ENCODE measurements at places on chromosomes 7 and 10.
A peak's percentile ranks its signal among the peaks of the same experiment; 100 is the strongest.

- peak; percentile 26 for DNase-seq
Observed at GRCh38 chr10:13100349-13101294, 659 bp downstream of the OPTN start.

DNA sequence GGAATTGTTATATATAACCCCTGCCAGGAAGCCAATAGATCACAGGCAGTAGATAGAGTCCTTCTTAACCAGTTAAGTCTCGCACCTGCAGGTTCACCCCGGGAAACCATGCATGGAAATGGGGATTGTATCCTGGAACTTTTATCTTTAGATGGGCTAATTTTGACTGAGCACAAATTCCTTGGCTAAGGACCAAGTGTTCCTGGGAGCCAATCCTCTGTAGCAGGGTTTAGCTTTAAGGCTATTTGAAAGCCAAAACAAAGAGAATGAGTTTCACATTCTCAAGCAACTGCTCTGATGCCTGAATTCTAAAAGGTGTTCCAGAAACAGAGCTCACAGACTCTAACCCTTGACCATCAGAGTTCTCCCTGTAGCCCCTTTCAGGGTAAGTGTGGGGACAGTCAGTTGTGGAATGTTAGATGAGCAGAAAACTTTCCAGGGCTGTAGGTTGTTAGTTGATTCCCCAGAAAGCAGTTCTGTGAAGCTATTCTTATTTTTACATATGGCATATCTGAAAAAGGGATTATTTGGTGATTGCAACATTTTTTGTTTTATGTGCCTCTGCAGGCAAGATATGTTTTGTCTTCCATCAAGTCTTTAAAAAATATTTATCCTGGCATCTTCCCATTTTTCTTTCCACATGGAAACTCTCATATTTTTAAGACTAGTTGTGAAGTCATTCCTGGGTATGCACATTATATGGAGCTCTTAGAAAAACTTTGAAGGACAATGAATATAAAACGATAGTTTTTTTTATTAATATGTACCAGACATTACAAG is 16.2 kb upstream of the NPVF start:
- DNase-seq, result no peak

DNA sequence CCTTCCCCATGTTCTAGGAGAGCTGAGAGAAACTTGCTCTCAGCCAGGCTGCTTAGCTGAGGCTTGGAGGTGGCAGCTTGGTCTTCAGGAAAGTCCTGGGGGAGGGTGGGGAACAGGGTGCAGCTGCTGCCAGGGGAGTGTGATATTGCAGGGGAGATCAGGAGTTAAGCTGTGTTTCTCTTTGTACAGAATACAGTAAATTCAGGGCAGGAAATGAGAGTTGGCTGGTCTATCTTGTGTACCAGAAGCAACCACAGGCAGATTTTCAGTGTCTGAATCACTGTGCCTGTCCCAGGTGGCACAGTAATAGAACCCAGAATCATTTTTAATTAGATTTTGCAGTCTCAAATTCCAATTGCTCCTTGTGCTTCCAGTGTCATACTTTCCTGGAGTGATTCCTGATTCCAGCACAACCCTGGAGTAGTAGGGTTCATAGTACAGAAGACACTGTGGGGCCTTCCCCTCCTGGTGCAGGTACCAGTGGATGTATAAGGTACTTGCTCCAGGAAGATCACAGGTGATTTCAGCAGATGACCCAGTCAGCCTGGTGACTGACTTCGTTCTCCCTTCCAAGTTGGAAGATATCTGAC is 94.0 kb upstream of the TARP start:
- no peak for DNase-seq

DNA sequence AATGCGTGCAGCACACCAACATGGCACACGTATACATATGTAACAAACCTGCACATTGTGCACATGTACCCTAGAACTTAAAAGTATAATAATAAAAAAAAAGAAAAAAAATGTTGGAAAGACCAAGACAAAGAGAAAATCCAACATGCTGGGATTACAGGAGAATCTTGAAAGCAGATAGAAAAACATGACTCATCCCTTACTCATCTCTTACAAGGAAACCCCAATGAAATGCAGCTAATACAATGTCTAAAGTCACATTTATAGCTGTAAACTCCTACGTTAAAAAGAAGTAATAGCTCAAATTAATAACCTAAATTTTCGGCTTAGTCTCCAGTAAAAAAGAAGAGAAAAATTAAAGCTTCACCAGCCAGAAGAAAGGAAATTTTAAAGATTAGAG is 47.5 kb upstream of the DGKB start:
- no peak for DNase-seq

GRCh38 chr10:33796680-33797079 is 462.2 kb upstream of the NRP1 start:
- no peak for DNase-seq

DNA sequence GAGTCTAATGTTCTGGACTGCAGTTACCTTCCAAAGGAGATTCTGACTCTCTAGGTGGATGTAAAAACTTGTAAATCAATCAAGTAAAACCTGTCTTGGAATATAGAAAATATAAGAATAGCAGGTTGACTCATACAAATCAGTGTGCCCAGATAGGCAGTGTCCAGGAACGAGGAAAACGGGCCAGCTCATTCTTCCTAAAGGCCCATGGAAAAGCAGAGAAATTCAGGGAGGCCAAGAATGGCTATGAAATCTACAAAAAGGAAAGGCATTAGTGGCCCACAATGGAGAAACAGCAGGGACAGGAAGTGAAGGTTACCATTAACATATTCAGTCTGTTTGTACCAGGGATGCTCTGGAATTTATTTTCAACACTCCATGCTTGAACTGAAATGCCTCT is 14.9 kb downstream of the GLI3 start:
- no peak for DNase-seq

- no peak for DNase-seq
Observed at GRCh38 chr7:2717293-2718261, 29.6 kb downstream of the AMZ1 start.

DNA sequence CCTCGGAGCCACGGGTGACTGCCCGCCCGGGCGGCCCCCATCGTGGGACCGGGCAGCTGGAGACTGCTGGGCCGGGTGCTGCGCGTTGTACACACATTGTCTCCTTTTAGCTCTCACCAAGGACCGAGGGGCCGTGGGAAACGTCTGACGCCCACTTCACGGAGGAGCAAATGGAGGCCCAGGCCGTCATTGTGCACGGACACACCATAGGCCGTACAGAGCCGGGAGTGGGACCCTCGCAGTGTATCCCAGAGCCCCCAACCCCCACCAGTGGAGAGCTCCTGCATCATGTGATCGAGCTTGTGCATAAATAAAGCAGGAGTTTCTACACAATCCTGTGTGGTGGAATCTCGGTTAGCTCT is 722 bp downstream of the DENND10 start:
- DNase-seq, result no peak

DNA sequence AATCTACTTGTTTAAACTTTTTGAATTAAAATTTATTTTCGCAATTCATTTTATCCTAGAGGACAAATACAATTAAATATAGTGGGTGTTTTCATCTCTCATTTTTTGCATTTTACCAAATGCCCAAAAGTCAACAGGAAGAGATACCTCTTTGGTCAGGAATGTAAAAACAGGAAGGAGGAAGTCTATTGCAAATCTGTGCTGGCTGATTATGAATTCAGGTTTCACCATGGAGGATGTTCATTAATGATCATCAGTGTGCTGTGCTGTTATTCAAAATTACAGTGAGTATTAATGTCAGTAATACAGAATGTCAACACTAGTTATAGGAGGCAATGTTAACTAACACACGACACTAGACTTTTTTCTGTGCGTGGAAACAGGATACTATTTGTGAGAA is 24.7 kb downstream of the EXOC6 start:
- DNase-seq, result no peak

- DNase-seq, result no peak
Observed at GRCh38 chr10:31820096-31820495, 108.5 kb downstream of the ARHGAP12 start.

GRCh38 chr7:158707610-158708009 is 3.0 kb upstream of the NCAPG2 start:
- DNase-seq, result no peak

DNA sequence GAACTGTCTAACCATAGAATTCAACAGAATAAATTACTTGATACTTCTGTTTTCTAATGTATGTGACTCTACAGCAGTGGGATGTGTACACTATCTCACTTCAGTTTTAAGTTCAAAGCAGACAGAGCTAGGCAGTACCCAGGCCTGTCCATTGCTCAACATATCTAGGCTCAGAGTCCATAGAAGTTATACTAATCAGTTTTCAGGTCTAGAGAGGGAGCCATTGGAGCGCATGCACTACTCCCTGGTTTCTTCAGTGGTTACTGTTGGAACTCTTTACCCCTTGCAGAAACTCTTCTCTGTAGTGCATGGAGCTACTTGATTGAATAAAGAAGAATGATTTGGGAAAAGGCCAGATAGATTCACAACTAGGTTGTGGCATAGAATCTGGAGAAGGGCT is 4.4 kb downstream of the CD36 start:
- DNase-seq, result no peak

- no peak for DNase-seq
Observed at GRCh38 chr10:17784688-17785087, 24.5 kb upstream of the MRC1 start.

DNA sequence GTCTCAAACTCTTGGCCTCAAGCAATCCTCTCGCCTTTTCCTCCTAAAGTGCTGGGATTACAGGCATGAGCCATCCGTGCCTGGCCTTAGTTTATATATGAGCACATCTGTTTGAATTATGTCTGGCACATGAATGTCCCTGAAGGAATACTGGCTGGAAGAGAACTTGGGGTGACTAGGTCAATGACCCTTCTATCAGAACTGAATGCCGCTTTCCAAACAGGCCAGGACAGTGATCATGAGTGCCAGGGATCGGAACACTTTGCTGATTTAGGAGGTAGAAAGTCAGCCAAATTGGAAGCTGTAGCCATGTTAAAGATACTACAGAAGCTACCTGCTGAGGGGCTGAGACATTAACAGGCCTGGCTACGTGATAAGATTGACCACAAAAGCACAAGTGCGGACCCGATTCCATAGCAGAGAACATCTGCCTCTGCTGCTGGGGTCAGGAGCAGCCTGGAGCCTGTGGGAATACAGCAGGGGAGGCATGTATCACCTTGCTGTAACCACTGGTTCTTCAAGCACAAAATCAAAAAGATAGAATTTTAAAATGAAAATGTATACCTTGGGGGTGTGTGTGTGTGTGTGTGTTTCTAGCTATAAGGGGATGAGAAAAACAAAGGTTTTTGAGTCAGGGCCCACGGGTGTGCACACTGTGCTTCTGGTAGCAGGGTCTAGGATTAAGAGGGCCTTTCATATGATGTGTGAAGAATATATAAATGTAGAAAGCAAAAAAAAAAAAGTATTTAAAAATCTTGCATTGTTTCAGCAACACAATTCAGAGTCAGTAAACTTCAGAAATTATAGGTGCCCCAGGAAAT is 293.7 kb downstream of the BBS9 start:
- no peak for DNase-seq

GRCh38 chr10:99548041-99548530 is 15.3 kb downstream of the NKX2-3 start:
- DNase-seq, result no peak

DNA sequence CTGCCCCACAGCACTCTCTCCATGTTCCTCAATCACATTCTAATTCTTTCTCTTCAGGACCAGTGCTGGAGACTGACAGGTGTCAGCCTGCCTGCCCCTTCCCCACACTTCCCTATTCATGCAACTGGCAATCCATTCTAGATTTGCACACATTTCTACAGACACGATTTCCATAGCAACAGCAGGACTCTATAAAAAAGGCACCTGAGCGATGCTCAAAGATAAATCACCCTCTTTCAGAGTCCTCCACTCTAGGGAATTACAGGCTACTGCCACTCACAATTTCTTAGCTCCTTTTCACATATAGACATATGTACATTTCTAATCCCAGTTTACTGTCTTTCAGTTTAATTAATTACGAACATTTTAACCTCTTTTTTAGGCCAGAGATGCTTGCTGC is 118.1 kb upstream of the ANKRD1 start:
- DNase-seq, result no peak

GRCh38 chr10:43120929-43121314 is 17.3 kb upstream of the CSGALNACT2 start:
- peak; percentile 77 for DNase-seq

DNA sequence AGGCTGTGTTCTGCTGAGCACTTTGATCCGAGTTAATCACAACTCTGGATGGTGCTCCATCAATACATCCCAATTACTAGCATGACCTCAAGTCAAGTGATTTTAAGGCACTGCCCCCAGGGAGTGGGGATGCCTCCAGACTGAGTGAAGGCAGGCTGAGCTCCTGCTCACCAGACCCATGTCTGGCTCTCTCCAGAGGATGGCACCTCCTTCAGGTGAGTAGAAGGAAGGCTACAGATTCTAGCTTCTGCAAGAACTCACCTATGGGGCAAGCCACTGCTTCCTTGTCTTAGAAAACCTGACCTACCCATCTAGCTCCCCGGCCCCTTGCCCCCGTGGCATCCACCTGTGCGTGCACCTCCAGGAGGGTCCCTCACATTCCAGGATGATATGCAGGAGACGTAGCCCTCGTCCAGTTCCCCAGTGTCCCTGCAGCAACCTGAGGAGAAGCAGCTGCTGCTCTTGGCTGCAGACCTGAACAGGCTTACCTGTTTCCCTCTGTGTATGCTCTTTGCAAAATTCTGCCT is 390.3 kb downstream of the GRID1 start:
- DNase-seq, result no peak

DNA sequence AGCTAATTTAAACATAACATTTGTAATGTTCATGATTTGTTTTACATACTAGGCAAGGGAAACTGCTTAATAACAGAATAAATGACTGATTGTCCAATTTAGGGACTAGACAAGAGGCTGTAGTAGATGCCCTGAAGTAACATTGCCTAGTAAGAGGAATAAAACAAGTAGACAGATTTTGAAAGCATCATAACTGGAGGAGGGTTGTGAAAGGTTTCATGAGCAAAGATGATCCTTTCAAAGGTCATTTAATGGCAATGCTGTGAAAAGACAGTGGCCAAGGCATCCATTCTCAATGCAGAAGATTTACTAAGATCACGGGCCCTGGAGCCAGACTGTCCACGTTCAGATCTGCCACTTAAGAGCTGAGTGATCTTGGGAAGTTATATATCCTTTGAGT is 44.8 kb upstream of the HHEX start:
- no peak for DNase-seq

- DNase-seq, result no peak
Observed at GRCh38 chr7:66539902-66540375, 88.7 kb upstream of the KCTD7 start.
